ENCODE measurements at places on chromosomes 13 and 19.

DNA sequence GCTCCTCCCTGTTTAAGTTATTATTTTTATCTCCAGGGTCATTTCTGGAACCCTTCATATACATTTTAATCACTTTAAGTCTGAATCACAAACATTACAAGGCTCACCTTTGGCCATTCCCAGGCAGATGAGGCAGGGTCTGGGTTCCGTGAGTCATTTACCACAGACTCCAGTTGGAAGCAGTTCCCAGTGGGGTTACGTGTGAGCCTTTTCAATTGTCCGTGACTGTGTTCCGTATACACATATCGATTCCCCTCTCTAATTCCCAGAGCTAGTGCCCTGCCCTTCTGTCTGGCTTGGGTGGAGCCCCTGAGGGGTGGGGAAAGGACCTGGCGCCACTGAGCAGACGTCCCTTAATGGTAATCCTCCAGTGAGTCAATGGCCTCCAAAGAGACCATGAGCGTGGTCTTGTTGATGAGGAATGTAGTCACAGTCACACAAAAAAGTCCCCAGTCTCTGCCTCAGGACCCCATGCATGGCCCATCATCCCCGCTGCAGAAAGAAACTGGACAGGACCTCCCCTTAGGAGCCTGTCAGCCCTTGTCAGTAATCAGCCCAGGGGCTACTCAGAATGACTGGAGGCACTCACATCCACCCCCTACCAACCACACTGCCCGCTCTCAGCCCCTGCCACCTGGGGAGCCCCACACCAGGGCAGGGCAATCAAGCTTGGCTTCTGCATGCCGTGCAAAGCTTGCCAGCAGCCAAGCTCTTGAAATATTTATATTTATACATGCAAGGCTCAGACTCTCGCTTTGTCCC, 144.4 kb downstream of the ZIC5 start:
- DNase-seq, result no peak

- no peak for DNase-seq
These were observed 22.6 kb downstream of the CHST8 start for GRCh38 chr19:33644284-33644836.

GRCh38 chr13:73913751-73914518, 220.3 kb downstream of the KLF12 start:
- DNase-seq, result no peak

DNA sequence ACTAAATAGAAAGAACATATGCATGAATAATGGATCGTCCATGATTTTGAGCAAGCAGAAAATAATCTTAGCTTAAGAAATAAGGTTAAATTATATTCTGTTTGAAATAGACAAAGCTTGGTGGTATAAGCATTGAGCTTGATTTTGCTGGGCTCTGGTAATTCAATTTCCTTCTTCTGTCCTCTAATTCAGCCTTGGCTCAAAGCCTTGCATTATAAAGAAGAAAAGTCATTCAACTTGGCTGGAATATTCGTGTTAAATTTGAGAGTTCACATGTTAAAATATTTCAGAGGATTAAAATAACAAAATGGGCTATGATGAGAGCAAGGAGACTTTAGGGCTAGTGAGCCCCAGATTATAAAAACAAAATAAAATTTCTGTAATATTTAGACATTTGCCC, 415.4 kb upstream of the PCDH20 start:
- no peak for DNase-seq

GRCh38 chr13:100396776-100397175, 191.8 kb downstream of the GGACT start:
- DNase-seq, result no peak

DNA sequence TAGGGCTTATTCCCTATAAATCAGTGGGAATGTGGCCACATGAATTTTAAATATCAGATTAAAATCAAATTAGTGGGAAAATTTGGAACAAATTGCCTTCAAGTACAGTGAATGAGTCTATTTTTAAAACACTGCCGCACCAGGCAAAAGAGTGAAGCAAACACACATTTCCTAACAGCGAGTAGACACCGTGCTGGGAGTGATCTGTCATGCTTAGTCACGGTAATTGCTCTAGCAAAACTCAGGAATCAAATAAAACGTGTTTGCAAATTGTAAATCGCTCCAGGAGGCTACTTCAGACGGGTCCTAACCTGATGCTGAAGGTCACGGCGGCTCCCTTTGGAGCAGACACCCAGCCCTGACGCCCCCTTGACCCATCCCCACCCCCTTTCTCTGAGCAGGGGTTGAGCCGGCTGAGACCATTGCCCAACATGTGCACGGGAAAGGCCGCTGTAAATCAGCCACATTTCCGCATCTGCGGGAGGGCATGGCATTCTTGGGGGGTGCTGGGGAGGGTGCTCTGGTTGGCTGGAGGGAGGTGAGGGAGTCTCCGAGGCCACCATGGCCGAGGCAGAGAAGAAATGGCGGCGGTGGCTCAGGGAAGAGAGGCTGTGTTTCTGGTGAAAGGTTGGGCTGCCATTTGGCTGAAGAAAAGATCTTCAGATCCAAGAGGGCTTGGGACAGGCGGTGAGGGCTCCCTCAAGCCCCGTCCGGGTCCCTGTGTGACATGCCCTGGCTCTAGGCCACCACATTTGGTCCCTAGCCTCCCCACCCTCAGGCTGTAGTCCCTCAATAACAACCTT, 8.9 kb downstream of the CEBPA start:
- DNase-seq, result no peak

- DNase-seq, result no peak
These were observed 10.0 kb downstream of the CAMSAP3 start for GRCh38 chr19:7605490-7606222.

DNA sequence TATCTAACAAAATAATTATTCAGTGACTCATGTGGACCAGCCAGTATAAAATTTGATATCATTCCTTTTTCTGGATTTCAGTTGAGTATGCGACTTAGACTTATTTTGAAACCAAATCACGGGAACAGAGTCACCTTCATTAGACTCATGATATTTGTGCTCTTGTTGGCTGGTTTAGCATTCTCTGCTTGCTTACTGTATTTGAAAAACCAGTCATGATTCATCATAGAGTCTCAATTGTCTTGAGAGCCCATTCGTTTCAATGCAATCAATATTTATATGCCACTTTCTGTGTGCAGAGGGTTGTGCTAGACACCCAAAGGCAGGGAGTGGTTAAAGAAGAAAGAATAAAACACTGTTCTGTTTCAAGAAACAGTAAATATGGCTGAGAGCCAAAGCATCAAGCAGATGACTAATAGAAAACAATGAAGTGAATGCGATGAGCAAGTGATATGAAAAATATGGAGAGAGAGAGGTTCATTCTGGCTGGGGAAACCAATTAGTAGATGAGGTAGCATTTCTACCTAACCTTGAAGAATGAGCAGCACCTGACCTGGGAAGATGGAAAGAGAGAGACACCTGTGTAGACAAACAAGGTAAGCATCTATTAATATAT, 99.6 kb upstream of the MBNL2 start:
- no peak for DNase-seq

GRCh38 chr19:16283210-16284061, 41.2 kb upstream of the KLF2 start:
- no peak for DNase-seq

DNA sequence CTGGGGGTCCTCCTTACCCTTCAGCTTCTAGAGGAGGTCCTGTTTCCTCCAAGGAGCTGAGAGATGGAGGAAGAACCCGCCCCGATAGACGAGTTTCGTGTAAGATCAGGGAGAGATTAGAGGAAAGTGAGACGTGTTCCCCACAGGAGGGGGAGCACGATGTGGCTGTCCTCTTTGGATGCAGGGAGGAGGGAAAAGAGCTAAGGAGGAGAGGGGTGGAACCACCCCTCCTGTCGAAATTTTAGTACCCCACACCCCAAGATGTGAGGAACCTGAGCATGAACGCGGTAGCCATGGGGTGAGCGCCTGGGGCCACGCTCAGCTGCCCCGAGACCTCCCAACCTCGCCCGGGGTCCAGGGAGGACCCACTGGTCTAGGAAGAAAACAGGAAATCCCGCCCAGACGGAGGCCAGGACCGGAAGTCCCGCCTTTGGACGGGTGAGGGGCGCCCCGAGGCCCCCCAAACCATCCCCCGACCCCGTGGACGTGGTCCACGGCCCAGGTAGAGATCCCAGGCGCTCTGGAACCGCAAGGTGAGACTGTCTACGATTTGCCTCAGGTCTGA, 1.2 kb downstream of the AKT1S1 start:
- DNase-seq, result no peak

- no peak for DNase-seq
These were observed 33.8 kb downstream of the TSC22D1 start for GRCh38 chr13:44542361-44542760.

DNA sequence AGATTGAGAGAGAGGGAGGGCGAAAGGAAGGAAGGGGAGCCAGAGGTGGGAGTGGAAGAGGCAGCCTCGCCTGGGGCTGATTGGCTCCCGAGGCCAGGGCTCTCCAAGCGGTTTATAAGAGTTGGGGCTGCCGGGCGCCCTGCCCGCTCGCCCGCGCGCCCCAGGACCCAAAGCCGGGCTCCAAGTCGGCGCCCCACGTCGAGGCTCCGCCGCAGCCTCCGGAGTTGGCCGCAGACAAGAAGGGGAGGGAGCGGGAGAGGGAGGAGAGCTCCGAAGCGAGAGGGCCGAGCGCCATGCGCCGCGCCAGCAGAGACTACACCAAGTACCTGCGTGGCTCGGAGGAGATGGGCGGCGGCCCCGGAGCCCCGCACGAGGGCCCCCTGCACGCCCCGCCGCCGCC, at the start of gene TNFSF11:
Gene TNFSF11, plus strand, starts transcription at position 142 of the 400 bp plus-strand sequence. Its CDS starts 152 bp downstream, at position 294.
- no peak for DNase-seq

DNA sequence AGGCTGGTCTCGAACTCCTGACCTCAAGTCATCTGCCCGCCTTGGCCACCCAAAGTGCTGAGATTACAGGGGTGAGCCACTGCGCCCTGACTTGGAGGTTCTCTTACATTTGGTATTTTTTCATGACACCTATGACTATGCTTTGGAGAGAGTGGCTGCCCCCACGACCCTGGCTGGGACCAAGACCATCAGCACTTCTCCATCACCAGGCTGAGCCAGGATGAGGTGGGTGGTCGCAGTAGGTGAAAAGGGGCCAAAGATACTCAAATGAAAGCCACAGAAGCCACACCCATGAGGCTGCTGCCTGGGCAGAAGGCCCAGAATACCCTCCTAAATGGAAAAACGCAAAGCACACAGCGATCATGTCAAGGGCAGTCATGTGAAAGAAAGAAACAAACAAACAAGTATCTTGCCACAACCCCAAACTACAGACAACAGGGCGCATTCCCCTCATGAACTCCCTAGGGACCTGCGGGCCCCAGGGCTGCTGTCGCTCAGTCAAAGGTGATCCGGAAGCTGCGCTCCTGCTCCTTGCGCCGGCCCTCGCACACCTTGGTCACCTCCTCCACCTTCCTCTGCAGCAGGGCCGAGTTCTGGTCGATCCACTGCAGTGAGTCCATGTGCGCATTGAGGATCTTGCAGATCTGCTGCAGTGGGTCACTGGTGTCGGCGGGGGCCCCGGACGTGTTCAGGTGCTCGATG, 11.2 kb upstream of the IL4I1 start:
- DNase-seq, result no peak

- DNase-seq, result no peak
These were observed 34.4 kb downstream of the LYL1 start for GRCh38 chr19:13068085-13068846.

DNA sequence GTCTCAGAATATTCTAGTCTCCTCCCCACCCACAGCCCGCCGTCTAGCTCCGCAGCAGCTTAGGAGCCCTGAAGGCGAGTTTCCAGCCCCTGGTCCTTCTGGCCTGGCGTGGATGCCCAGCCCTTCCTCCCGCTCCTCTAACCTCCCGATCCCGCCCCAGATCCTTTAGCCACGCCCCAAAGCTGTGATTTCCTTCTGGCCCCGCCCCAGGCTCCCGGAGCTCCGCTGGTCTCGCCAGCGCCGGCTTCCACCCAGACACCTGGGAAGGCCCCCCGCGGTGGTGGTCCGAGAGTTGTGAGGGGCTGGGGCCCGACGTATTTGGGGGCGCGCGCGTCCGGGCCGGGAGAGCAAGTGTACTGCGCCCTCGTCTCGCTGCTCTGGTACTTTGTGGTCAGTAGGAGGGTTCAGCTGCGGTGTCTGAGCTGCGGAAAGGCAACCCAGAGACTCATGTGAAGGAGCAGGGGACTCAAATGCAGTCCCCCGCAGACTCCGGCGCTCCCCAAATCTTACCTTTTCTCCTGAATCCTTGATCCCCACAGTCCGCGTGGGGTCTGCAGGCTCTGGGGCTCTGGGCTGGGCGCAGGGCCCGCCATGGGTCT, at the start of gene CGB7:
Gene CGB7, minus strand, starts transcription at position 114 of the 599 bp plus-strand sequence. CDS start 2,374 bp downstream, outside the sequence.
- DNase-seq, result no peak

- DNase-seq, result no peak
These were observed 20.3 kb downstream of the LYL1 start for GRCh38 chr19:13082192-13083007.

DNA sequence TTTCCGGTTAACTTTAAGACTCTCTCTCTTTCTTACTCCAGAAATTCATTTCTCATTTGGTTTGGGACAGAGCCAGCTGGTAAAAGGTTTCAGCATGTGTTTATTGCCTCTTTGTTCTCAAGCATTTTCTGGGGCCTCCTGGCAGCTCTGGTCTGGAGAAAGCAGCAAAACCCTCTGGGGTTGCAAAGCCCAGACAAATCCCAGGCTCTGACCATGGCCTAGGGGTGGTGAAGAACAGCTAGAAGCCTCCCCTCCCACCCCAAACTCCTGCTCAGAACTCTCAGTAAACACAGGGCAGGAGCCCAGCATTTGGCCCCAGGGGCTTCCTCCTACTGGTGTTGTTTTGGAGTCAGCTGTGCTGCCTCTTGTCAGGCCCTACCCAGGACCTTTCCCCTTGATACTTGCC, 124.2 kb upstream of the SERP2 start:
- peak; percentile 56 for DNase-seq

DNA sequence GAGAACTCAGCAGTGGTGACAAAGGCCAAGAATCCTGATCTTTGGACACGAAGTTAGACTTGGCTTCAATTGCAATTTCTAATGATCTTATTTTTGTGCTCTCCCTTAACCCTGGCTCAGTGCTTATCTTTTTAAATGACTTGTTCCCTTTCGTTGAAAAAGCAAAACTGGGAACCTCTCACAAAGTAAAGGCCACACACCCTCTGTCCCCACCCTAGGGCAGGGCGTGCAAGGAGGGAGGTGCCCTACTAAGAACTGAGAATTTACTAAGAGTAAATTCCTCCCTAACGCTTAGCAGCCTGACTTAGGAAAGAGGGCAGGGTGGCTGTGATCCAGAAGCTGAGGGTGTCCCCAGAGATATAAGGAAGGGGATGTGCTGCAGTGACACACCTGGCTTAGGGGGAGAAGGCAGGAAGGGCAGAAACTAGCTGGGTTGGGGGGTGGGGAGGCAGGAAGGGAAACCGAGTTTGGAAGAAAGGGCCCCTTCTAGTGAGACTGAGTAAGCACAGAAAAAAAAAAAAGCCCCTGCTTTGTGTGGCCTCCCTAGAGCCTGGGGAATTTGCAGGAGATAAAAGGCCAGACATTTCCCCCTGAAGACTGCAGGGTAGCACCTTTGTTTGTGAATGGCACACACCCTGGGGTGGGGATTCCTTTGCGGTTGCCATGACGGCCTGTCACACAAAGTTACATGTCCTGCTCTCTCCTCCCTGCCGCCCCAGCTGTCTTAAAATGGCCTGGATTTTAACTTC, 435.1 kb downstream of the EFNB2 start:
- DNase-seq, result no peak

All from HFF-Myc (cell line).